ENCODE measurements at places on chromosomes 11 and 22.

DNA sequence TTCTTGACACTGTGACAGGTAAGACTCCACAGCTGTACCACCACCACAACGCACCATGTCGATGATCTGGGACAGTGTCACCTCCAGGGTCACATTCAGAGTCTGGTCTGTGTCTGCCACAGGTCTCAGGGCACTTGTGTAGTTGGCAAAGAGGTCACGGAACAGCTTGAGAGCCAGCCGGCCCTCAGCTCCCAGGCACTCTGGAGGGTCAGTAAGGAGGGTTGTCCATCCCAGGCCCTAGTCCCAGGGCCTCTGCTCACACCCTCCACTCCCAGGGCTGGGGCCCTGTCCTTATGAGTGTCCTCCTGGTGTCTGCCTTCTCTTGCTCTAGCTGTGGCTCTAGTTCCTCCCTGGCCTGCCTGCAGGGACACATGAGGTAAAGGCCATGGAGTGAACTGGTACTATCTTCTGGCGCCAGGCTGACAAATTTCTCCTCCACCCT lies 1.4 kb downstream of the CHRNA10 start:
- no peak for DNase-seq

DNA sequence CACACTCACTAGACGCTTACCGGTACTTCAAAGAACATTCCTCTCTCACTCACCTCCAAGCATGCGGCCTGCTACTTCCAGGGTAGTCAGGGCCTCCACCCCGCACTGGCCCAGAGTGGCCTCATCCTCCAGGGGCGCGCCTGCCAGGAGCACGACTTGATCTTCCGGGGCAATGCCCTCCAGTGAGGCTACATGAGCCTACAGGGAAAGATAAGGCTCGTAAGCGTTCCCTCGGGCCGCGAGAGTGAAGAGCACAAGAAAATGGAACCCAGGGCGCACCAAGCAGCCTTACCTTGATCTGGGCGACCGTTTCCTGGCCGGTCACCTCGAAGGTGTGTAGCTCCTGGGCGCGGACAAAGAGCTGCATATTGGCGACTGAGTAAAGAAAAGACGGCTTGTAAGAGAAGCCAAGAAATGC lies 478 bp downstream of the FAU start:
- DNase-seq: no peak

GRCh38 chr11:19868281-19868821 lies 155.7 kb downstream of the NAV2 start:
- DNase-seq: peak; percentile 55

DNA sequence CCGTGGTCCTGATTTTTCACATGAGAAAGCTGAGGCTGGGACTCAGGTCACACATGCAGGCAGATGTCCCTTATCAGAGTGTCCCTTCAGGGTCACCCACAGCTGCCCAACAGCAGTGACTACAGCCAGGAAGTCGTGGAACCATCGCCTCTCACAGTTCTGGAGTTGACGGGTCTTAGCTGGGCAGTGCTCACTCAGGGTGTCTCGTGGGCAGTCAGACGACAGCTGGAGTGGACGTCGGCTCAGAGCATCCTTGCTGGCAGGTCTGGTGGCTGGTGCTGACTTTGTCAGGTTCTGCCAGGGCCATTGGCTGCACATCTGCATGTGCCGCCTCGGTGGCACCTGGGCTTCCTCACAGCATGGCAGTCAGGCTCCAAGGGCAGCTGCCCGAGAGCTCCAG lies 35.6 kb upstream of the TH start:
- no peak for DNase-seq

DNA sequence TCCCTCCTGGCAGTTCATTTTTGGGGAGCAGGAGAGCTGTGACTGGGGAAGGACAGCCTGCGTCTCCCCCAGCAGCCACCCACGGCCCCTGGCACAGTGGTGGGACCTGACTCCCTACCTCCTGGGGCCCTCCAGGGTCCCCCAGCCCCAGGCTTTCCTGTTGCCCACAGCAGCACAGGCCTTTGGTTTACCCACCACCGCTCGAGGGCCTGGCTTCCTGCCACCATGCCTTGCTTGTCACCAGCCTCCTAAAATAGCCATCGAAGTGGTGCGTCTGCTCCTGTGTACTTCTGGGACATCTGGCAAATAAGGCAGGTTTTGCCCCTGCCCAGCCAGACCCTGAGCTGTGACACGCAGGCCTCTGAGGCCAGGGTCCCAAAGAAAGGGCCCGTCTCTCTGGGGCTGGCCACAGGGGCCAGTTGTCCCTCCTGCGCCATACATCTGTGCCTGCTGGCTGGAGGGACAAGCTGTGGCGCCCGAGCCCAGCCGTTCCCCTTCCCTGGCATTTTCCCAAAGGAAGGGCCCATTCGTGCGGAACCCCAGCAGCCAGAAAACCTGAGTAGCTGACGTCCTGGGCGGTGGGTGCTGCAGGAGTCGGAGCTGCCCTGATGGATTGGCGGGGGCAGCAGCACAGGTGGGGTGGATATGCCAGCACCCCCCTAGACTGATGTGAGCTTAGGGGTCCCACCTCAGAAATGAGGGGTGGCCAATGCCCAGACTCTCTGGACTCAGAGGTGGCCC lies 14.6 kb downstream of the PHLDA2 start:
- DNase-seq: no peak

GRCh38 chr11:88597387-88597786 lies 259.9 kb upstream of the CTSC start:
- no peak for DNase-seq

GRCh38 chr11:99383648-99384245 lies 363.0 kb downstream of the CNTN5 start:
- no peak for DNase-seq

DNA sequence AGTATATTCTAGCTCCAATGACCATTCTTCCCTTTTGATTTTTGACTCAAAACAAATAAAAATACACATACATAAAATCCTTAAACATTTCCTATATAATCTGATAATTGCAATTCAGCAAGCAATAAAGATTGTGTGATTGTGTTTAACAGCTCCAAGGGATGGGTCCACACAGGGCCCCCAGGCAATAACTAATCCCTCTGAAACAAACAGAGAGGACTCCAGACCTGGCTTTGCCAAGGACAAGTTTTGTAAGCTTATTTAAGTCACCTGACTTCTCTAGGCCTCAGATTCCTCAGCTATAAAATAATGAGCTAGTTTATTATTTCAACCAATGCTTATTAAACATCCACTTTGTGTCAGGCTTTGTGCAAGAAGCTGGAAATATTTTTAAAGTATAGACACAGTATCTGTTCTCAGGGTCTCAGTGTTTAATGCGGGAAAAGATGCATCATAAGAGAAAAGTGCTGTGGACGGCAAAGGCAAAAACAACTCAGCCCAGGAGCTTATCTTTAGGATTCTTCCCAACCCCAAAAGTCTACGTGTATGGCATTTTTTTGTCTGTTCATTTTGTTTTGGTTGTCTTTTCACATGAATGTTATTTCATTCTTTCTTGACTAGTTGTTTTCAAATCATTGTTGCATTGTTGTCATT lies 20.1 kb downstream of the FZD4 start:
- DNase-seq: no peak

- no peak for DNase-seq
These were observed 35.4 kb upstream of the SMIM38 start for GRCh38 chr11:69120096-69120875.

DNA sequence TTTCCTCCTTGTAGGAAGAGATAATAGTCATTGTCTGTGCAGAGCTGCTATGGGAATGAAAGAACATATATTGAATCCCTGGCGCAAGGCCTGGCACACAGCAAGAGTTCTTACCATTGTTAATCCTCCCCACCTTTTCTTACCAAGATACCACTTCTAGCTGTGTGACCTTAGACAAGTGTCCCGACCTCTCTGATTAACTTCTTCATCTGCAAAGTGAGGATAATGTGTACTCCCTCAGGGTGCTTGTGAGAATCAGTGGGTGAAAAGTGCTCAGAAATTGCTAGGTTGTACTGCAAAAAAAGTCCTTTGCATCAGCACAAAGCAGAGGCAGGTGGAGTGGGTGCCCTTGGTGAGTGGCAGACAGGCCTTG lies 3.7 kb upstream of the CST6 start:
- DNase-seq: no peak

DNA sequence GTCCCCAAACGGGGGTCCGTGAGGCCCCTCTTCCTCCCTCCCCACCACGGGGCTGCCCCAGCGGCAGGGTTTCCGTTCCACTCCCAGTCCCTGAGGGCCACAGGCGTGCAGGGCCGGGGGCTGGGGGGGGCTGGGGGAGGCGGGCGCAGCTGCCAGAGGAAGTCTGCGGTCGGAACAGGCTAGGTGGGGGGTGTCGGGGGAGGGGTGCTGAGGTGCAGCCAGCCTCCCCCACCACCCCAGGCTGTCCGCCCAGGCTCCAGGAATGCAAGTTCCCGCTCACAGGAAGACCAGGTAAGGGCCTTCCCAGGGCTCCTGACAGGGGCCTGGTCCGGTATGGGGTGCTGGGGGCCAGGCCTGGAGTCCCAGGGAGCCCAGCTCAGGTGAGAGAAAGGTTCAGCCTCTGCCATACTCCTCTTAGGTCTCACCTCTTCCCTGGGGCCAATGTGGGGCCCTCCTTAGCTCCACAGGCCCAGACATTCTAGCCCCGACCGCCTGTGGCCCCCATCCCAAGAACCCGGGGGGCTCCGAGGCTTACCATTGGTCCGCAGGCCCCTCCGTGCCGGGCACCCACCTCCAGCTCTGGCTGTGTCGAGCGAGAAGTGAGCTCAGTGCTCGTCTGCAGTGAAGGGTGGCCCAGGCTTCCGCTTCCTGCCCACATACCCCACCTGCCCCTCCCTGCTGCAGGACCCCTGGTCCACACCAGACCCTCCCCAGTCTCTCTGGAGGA lies at the start of gene PTPRCAP:
Gene PTPRCAP, minus strand, starts transcription at position 601 of the 727 bp plus-strand sequence. Its CDS starts 63 bp downstream, at position 538.
- no peak for DNase-seq

DNA sequence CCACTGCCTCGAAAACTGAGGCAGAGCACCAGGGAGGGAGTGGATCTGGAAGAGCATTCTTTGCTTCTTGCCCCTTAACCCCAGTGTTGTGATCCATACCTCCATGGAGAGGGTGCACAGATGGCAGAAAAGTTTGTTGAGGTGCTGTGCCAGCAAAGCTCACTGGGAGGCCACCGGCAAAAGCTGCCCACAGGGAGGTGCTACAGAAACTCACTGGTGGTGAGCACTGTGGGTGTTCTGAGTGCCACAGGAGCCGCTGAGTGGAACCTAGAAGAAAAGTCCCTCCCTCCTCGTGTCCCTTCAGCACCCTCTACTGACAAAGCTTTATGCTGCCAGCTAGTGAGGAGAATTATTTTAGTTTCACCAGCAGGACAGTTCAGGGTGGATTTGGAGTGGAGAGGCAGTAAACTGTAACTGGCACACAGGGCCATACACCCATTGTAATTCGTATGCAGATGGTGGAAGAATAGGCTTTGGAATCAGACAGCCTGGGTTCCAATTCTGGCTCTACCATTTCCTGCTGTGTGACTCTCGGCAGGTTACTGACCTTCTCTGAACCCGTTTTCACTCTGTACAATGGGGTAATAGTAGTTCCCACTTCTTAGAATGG lies 84.6 kb downstream of the SWAP70 start:
- no peak for DNase-seq

GRCh38 chr11:76823481-76824028 lies 37.2 kb upstream of the ACER3 start:
- DNase-seq: no peak

- no peak for DNase-seq
These were observed 66.5 kb upstream of the CLDN5 start for GRCh38 chr22:19590696-19591095.

GRCh38 chr11:110468121-110468520 lies 38.4 kb downstream of the FDX1 start:
- DNase-seq: no peak

DNA sequence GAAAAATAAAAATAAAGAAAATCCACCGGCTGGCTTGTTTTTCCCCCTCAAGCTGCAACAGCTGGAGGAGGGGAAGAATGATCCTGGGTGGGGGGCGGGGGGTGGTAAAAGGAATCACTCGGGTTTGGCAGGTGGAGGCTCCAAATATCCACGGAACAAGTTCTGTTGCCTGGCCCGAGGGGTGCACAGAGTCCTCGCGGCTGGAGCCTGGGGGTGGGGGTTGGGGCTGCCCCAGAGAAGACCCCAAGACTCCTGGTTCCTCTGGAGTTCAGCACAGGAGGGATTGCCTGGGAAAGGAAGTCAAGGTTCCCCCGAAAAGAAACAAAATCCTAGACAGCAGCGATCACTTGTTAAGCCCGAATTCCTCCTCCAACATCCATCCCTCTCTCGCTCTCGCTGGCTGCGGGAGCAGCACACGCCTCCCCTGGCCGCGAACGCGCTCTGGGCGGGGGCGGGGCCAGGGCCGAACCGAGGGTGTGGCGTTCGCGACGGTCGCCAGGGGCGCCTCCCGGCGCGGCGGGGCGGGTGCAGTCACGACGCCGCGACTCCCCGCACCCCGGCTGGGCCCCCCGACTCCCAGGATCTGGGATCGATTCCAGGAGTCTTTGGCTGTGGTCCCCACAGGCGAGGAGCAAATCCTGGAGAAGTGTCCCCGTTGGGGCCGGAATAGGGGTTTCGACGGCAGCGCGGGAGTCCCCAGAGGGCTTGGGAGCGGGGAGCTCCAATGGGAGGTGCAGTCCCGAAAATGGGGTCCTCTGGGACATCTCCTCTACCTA lies at the start of gene KCNA4:
Gene KCNA4, minus strand, starts transcription at position 443 of the 776 bp plus-strand sequence. CDS start 4,352 bp downstream, outside the sequence.
- no peak for DNase-seq

- DNase-seq: no peak
These were observed 90.5 kb downstream of the UBASH3B start for GRCh38 chr11:122746050-122746478.

DNA sequence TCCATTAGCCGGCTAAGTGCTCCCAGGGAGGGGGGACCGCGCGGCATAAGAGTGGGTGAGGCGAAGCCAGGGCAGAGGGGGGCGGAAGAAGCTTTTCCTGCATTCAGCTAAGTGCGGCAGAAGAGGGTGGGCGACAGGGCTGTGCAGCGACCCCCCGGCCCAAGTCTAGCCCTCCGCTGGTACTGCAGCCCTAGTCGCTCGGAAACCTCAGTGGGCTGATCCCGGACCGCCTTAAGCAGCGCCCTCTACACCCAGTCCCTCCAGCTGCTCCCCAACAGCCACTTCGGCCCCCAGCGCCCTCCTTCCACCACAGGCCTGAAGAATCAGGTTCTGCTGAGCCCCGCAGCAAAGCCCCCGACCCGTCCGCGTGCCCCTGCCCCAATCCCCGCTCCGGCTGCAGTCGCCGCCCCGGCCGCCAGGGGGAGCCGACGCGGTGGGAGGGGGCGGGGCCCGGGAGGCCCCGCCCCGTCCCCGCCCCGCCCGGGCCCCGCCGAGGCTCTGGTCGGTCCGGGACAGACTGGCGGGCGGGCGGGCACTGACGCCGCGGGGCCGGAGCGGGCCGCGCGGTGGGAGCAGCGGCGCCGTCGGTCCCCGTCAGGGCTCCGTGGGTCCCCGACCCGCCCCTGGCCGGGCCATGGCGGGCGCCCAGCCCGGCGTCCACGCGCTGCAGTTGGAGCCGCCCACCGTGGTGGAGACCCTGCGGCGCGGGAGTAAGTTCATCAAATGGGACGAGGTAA lies at the start of gene PLCB3:
Gene PLCB3, plus strand, starts transcription at position 515 of the 737 bp plus-strand sequence. Its CDS starts 120 bp downstream, at position 635.
- DNase-seq: no peak

GRCh38 chr11:99197477-99197876 lies 176.7 kb downstream of the CNTN5 start:
- DNase-seq: no peak
